SIG-M5 (cell line): ENCODE measurements at places on chromosomes 5 and 9.

GRCh38 chr5:169413416-169413815 is 112.5 kb upstream of the SLIT3 start:
- no peak for DNase-seq

DNA sequence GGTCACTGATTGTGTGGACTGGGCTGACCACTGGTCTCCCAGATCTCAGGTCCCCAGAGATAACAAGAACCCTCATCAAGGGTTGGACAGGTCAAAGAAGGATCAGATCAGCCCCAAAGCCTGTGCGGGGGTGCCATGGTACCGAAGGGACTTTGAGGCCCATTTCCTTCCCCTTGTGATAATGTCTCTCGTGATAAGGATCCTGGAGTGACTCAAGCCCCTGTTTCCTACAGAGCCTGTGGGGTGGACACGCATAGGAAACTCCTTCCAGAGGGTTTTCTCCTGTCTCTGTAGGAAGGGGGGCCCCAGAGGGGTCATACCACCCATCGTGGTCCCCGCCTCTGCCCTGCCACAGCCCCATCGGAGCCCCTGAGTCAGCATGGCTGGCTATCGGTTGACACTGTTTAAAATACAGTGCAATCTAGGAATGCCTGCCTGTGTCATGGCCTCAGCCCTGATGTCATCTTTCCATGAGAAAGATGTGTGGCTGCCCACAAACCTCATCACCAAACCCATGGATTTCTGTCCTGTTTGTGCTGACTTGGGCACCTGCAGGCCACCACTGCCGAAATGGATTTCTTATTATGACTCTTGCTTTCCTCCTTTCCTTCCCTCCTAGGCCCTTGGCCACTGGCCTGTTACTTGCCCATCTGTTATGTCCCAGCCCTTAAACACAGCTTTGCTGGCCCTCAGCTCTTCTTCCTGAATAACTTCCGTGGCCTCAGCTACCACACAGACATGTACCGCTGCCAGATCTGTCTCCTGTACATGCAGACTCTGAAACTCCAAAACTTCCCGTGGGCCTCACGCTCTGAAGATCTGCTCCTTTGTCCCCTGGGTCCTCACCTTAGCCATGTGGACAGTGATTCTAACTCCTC is 2.9 kb upstream of the CSF2 start:
- no peak for DNase-seq

DNA sequence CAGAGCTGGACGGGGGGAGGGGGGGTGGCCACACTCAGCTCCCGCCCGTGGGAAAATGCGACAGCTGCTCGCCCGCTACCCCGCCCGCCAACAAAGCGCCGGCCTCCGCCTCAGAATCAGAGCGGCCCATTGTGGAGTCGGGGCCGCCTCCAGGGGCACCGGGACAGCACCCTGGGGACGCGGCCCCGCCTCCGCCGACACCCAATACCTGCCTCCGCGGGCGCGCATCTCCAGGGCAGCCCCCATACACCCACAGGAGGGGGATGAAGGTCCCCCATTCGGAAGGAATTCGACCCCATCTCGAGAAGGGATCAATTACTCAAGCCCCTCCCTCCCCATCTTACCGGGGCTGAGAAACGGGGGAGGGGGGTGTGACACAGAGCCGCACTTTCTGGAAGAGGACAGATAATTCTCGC is 1.3 kb downstream of the NOTCH1 start:
- no peak for DNase-seq

DNA sequence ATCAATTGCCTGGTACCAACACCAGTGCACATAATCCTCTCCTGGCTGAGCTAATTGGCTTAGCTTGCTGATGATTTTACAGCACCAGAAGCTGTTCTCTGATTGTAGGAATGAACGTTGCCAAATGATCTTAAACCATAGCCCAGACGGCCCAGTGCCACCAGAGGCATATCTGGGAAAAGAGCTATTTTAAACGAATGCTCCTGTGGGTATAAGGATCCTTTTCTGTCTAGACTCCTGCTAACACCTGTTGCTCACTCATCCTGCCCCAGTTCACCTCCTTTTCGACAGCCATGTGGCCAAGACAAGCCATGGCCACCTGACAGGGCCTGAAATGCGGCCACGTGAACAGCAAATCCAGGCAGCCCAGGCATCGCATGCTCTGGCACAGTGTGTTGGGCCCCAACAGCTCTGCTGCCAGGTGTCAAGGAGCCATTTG is 289.9 kb upstream of the SLC30A5 start:
- DNase-seq: no peak

GRCh38 chr9:84947412-84947972 is 278.0 kb downstream of the NTRK2 start:
- DNase-seq: no peak
